ENCODE measurements at places on chromosomes 5 and 9.

DNA sequence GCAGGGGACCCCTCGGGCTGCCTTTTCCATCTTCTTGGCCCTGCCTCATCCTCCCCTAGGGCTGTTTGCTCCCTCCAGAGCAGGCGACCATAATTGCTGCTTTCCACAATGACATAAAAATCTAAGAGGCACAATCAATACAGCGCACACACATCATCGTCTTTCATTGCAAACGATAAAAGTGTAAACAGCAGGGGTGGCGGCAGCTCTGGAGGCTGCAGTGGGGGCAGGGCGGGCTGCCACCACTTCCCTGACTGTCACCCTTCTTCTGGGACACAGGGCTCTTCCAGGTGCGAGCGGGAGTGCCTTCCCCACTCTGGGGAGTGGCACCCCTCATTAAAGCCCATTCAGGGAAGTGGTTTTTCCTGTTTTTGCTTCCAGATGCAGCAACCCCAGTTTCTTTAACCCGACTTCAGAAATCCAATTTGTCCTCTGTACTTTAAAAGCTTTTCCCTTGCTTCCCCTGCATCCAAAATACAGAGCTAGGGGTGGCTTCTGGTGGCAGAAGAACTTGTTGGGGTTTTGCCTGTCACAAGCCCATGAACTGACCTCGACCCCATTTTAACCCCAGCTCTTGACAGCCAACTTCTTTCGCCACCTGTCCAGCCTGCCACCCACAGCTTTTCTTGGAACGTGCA is 45.7 kb downstream of the TSPAN17 start:
- no peak for DNase-seq

GRCh38 chr9:89994988-89995613 is 390.3 kb downstream of the GADD45G start:
- no peak for DNase-seq

- no peak for DNase-seq
Measured at GRCh38 chr5:74138721-74139120, 501.8 kb downstream of the ENC1 start.

GRCh38 chr9:94498801-94499453 is 56.0 kb upstream of the PCAT7 start:
- DNase-seq = no peak

GRCh38 chr9:89444274-89444673 is 53.6 kb downstream of the SEMA4D start:
- no peak for DNase-seq

GRCh38 chr5:131277447-131277846 is 13.6 kb downstream of the CDC42SE2 start:
- no peak for DNase-seq

GRCh38 chr5:116573702-116574366 is 789 bp downstream of the SEMA6A start:
- DNase-seq = no peak

DNA sequence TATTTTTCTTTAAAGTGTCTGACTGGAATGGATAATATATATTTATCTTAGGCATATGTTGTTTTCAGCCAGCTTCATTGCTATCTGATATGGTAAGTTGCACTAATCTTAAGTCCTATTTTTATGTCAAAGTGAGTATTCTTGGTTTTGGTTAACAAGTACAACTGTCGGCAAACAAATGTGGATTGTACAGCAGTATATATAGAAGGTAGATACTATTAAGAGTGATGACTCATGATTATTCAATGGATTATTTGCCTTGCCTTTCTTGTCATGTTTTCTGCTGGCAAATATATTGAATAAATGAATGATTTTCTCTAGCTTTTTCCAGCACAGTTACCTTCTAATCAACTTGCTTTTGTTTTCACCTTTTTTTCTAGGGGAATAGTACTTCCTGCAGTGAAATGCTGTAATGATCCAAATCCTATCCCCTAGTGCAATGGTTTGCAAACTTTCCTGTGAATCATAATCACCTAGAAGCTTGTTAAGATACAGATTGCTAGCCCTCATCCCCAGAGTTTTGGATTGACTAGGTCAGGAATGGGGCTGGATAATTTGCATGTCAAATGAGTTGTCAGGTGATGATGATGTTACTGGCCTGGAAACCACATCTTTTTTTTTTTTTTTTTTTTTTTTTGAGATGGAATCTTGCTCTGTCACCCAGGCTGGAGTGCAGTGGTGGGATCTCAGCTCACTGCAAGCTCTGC is 60.8 kb upstream of the ARRDC3 start:
- no peak for DNase-seq

- DNase-seq = no peak
Measured at GRCh38 chr5:40672425-40672824, 7.3 kb upstream of the PTGER4 start.

- no peak for DNase-seq
Measured at GRCh38 chr9:98523231-98523901, 185.4 kb downstream of the GABBR2 start.

DNA sequence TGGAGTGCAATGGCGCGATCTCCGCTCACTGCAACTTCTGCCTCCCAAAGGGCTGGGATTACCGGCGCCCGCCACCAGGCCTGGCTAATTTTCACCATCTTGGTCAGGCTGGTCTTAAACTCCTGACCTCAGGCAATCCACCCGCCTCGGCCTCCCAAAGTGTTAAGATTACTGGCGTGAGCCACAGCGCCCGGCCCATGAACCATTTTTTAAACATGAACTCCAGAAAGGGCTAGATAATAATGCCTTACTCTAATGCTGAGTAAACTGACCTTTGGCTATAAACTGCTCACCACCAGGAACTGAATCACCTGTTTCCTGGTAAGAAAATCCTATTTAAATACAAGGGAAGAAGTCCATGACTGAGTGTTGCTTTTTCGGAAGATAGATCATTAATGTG is 23.2 kb upstream of the DAB2 start:
- DNase-seq = no peak

- DNase-seq = no peak
Measured at GRCh38 chr9:18606281-18606680, 132.3 kb downstream of the ADAMTSL1 start.

DNA sequence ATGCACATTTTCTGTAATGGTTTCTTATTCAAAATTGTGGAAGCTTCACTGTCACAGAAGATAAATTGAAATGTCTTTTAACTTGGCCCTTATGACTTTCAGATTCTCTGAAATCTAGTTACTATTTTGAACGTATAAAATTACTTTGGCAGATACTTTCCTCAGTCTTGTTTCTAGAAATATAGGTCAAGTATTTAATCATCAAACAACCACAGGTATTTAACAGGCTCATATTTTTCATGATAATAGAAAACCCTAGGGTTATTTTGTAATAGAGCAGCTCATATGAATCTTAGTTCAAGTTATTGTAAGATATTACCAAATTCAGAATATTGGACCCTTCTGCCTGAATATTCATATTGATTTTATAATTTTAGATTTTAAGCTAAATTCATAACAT is 236.0 kb upstream of the CDH18 start:
- DNase-seq = no peak

- no peak for DNase-seq
Measured at GRCh38 chr9:16501141-16501540, 369.3 kb downstream of the BNC2 start.

GRCh38 chr9:6152788-6153187 is 62.8 kb upstream of the IL33 start:
- no peak for DNase-seq

DNA sequence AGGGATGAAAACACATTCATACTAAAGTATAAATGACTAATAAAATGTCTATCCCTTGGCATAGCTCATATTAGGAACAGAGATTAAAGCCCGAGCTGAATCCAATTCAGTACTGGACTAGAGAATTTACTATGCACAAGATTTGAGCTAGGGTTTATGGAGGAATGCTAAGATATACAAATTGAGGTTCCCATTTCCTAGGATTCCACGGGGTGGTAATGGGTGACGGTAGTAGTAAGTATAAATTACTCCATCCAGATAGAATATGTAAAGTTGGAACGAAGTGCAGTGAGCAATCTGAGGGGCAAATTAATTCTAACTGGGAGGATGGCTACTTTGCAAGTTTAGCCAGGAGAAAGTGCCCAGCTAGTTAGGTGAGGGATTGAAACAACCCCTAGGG is 156.5 kb downstream of the GAS1 start:
- no peak for DNase-seq

Data from NCI-H446 treated with DMSO at 0.1 percent for 48 hours (cell line).